ENCODE measurements at places on chromosomes 2 and 18. TPM values are rescaled to one million over a fixed set of nuclear protein-coding genes. Genes with fewer than 3 reads are reported as not detected.

- DNase-seq: no peak
Measured at GRCh38 chr2:44553456-44553855, 191.7 kb downstream of the CAMKMT start.

Gene SLC14A1
- 2.3 TPM for total RNA-seq

- no peak for DNase-seq
Measured at GRCh38 chr18:27899893-27900292, 277.0 kb downstream of the CDH2 start.

DNA sequence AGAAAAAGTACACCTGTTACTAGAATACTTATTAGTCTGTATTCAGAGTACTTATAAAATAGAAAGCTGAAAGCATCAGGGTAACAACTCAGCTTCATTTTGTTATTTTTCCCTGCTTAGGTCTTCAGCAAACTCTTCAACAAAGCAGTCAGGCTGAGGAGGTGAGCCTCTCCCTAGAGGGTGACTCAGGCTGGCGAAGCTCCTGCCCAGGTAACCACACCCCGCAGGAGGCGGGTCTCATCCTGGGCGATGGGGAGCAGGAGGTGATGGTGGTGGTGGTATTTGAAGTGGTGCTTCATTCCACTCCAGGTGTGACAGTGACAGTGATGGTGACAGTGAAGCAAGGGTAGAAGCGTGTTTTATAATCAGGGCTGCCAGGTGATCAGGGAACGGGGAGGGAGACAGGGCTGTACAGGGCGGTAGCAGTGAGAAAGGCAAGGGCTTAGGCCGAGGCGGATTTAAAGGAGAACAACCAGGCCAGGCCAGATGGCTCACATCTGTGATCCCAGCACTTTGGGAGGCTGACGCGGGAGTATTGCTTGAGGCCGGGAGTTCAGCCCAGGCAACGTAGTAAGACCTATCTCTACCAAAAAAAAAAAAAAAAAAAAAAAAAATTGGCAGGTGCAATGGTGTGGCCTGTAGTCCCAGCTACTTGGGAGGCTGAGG is 127.1 kb downstream of the SOCS6 start:
- DNase-seq: no peak

Gene DNAH6
- total RNA-seq: 3.0 TPM

DNA sequence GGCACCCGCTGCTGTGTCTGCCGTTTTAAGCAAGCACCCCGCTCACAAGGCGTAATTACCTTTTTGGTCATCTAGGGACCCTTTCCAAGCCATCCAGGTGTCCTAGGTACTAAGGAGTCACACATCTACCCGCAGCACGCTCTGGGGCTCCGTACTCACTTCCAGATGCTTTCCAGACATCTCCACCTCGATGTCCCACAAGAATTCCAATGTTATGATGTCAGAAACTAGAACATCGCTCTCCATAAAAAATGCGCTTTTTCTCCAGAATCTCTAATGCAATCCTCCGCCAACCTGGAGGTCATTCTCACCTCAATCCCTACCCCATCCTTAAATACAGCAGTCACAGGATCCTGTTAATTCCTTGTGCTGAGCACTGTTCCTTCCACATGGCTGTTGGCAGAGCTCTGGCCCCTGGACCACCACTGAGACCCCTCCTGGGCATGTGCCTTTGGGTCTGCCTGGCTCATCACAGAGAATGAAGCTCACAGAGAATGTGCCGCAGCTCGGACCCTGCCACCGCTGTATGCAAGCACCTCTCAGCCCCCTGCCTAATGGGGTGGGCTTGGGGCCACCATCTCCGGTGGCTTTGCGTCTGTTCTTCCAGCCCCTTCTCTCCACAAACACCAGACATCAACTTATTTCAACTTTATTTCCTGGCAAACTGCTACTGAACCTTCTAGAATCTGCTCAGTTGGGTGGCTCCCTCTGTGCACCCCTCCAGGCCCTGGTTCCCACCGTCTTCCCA is 4.6 kb upstream of the PXDN start:
- DNase-seq: no peak

- no peak for DNase-seq
Measured at GRCh38 chr2:1301056-1301455, 112.2 kb upstream of the TPO start.

GRCh38 chr2:180472133-180472532 is 465.0 kb upstream of the CWC22 start:
- DNase-seq: no peak

Gene PRSS56
- total RNA-seq: not detected

DNA sequence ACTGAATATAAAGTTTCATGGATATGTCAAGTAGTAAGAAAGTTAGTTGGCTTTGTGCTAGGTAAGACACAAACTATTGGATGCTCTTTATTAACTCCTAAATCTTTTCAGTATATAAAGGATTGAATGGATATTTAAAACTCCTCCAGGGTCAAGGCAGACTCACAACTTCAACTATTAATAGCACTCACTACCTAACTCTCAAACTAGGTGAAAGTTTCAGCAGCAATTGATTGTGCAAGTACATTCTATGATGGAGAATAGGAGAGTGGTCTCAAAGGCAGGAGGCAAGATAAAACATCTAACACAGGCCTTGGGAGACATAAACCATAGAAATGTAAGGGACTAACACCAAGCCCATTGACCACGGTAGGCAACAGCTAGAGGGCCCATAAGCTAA is 328.9 kb upstream of the CHAC2 start:
- DNase-seq: no peak

Gene RESP18
- not detected for total RNA-seq

DNA sequence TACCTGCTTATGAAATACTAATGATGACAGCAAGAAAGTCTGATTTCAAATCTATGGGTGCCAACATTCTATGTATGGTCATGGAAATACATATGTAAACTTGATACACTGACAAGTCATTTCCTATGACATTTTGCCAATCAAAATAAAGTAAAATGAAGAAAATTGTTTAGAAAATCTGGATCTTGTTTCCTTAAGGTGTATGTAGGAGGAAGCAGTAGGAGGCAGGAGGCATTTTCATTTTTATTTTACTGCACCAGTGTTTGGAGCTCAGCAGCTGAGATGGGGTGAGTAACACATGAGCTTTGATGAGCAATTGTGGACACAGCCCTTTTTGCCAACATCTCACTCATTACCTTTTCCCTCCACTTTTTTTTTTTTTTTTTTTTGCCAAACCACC is 167.0 kb downstream of the AFF3 start:
- no peak for DNase-seq

DNA sequence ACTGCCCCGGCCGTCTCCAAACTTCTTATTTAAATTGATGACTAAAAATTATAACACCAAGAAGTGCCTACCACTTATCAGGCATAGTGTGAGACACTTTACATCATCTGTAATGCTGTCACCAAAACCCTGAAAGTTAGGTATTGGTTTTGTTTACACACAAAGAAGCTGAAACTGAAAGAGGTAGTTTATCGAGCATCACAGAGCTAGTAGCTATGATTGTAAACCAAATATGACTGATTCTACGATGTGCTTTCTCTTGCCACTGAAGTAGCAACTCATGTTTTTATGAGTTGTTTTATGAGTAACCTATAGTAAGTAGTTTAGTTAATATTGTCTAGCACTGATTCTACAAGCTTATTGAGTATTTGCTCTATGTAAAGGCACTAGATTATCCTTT is 31.5 kb downstream of the DYNC1I2 start:
- no peak for DNase-seq

DNA sequence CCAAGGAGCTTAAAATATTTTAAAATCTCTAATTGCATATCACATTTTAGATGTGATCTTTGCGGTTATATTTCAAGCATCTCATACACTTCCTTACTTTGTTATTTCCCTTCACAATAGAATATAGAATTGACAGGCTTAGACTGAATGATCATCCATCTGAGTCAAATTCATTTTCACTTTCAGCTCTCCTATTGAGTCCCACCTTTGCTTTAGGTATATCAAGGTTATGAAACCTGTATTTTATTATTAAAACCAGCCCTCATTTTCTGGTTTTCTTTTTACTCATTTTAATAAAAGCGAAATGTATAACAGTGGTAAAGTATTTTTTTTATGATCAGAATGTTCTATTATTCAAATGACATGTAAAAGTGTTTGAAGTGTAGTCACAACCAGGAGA is 162.9 kb upstream of the KYNU start:
- DNase-seq: no peak

DNA sequence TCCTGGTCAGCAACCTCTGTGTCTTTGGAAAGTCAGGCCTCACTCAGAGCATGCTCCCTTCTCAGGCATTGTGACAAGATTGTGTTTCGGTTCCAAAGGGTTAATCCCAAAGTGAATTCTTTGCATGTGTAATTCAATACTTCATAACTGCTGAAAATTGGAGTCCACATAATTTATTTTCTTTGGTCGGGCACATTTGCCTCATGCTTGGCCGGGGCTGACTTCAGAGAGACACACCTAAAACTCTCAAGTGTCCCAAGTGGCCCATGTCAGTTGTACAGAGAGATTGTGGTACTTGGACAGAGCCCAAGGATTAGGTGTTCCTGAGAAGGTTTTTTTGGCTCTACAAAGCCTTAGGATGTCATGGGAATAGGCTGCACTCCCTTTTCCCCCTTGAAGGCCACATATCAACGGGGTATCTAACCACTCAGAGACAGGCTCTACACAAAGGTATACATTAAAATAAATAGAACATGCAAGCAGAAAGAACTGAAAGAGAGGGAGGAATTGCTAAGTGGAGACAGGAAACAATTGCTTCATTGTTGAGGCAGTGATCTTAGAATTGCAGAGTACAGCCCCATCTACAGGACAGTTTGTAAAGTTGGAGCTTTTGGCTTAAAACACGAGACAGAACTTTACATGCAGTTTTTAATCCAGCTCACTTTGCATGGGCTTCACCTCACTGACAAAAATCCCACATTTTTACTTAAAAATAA is 1232.3 kb upstream of the ZEB2 start:
- DNase-seq: no peak

- DNase-seq: no peak
Measured at GRCh38 chr18:22346401-22346952, 71.2 kb downstream of the CTAGE1 start.

DNA sequence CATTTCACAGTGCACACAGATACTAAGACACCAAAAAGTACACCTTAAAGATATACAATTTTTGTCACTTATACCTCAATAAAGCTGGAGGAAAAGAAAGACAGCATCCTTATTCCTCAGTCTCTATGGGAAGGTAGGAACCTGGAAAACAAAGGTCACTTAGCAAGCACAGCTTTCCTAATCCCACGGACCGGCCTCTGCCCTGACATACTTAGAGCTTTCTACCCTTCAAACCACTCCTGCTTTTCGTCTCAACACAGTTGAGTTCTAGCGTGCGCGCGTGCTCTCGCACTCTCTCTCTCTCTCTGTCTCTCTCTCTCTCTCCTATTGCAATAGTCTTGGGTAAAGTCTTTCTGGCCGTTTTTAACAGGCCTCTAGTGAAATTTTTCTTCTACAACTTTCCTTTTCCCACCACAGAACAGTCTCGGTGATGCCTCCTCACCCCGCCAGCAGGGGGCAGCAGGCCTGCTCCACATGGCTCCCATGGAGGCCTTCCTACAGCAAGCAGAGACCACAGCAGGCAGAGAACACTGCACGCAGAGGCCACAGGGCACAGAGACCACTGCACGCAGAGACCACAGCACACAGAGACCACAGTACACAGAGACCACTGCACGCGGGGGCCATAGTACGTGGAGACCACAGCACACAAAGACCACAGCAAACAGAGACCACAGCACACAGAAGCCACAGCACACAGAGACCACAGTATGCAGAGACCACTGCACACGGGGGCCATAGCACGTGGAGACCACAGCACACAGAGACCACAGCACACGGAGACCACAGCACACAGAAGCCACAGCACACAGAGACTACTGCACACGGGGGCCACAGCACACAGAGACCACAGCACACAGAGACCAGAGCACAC is 106.9 kb downstream of the FBXO15 start:
- DNase-seq: no peak

GRCh38 chr2:12543076-12543977 is 173.4 kb upstream of the TRIB2 start:
- no peak for DNase-seq

DNA sequence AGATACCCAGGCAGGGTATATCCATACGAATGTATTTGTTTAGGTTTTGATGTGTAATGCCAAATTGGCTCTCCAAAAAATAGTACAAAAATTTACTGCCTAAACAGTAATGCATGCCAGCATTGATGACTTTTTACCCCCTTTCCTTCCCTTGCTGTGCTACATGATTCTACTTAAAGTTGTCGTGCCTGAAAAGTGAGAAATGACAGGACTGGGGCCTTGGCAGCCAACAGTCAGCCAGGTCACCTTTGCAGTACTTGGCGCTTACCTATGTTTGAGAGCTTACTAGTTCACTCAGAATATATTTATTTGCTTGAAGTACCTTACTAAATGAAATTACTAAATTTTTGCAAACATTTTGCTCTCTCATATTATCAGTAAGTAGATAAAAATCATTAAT is 1329.1 kb downstream of the DPP10 start:
- no peak for DNase-seq

DNA sequence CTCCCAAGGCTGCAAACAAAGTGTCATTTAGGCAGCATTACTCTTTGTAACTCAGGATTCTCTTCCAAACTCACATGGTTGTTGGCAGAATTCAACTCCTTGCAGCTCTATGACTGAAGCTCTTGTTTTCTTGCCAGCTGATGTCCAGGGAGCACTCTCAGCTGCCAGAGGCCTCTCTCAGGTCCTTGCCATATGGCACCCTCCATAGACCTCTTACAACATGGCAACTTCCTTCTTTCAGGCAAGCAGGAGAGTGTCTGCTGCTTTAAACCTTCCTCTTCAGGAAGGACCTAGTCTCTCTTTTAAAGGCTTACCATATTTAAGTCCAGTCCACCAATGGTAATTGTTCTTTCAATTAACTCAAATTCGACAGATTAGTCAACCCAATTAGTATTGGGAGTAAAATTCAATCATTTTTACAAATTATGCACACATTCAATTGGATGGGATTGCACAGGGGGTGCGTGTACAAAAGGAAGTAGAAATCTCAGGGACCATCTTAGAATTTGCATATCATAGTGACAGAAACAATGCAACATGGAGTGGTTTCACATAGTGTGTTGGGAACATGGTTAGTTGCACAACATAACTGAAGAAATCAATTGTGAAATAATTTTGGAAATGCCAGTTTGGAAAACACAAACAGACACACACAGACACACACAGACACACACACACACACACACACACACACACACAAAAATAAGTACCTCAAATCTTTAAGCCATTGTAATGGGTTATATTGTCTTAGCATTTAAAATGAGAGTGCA is 893.5 kb upstream of the ZEB2 start:
- no peak for DNase-seq

- DNase-seq: no peak
Measured at GRCh38 chr2:9538000-9538507, 17.6 kb downstream of the ADAM17 start.

DNA sequence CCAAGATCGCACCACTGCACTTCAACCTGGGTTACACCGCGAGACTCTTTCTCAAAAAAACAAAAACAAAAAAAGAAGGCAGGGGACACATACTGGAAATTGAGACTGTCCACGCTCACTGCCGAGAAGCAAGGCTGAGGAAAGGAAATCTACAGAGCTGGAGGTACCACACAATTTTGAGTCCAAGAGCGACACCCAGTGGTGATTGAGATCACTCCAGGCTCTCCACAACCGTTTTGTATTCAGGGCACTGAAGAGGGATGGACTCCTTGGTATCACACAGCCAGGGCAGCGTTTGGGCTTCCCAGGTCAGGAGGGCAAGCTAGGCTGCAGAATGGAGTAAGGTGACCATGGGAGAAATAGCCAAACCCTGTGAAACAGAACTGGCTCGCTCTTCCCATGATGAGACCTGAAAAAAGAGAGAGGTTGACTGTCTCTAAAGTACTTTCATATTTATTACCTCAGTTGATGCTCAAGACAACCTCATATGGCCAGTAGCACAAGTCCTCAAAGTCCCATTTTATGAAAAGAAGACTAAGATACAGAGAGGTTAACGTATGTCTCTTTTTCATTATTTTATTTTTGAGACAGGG is 74.5 kb upstream of the YPEL5 start:
- DNase-seq: no peak

Gene CRACDL
- total RNA-seq: 12.1 TPM
